ENCODE measurements at places on chromosomes 2 and 18.

GRCh38 chr18:13688191-13689136, 37.9 kb downstream of the FAM210A start:
- DNase-seq = no peak

DNA sequence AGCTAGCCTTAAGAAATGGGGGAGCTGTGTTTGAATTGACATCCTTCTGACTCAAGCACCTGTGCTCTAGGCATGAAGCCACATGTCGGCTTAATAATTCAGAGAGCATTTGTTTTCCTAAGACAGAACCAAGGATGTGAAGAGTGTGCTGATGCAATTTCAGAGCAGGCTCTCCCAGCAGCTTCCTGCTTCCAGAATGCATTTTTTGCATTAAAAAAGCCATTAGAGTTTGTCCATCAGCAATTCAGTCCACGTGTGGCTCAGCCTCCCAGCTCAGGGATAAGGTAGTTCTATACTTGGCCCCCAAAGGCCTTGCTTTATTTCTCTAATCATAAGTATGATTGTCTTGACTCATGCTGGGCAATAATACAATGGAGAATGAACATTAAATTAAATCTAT, 37.7 kb downstream of the DOCK10 start:
- DNase-seq = no peak

GRCh38 chr2:214575465-214575864, 164.6 kb downstream of the VWC2L start:
- DNase-seq = no peak

DNA sequence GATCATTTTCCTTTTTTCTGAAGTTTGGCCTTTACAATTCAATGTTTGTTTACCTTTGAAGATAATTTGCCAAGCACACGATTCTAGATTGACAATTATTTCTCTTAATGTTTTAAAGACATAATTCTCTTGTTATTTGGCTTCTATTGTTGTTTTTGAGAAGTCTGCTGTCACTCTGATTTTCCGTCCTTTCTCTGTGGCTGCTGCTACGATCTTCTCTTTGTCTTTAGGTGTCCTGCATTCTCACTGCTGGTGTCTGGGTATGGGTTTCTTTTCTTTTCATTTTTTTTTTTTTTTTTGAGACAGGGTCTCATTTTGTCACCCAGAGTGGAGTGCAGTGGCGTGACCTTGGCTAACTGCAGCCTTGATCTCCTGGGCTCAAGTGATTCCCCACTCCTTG, 15.1 kb upstream of the FAM228A start:
- DNase-seq = no peak

DNA sequence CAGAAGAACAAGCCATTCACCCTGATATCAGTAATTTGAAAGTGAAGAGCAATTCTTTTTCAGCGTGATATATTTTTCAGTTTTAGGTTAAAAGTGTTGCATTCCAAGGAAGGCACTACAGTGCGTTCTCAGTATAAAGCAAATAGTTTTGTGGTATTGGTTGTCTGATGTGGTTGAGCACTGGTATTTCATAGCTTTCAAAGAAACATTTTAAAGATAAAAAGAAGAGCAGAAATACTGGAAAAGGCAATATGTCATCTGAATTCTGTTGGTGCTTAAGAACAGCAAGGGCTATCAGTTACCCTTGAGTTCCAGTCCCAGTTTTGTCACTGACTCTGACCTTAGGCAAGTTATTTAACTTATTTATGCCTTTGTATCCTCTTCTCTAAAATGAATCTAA, 191.6 kb downstream of the BABAM2 start:
- DNase-seq = no peak

GRCh38 chr2:232422051-232422450, 15.4 kb downstream of the ALPG start:
- DNase-seq = no peak

- DNase-seq = no peak
These were observed 126.0 kb downstream of the MC4R start for GRCh38 chr18:60246606-60247005.

DNA sequence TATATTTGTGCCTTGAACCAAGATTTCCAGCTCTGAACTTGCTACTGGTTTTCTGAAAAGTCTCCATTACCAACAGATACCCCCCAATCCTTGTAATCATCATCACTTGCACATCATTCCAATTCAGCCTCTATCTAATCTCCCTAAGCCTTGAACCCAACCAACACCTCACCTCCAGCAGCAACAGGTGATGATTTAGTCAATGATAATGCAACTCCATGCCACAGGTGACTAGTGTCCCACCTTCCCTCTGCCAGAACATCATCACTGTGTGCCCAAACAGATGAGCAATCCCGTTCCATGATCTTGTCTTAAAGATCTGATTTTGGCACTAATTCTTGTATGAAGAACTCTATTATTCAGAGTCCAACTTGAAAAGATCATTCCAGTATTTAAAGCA, 67.5 kb downstream of the TIMM21 start:
- DNase-seq = no peak

DNA sequence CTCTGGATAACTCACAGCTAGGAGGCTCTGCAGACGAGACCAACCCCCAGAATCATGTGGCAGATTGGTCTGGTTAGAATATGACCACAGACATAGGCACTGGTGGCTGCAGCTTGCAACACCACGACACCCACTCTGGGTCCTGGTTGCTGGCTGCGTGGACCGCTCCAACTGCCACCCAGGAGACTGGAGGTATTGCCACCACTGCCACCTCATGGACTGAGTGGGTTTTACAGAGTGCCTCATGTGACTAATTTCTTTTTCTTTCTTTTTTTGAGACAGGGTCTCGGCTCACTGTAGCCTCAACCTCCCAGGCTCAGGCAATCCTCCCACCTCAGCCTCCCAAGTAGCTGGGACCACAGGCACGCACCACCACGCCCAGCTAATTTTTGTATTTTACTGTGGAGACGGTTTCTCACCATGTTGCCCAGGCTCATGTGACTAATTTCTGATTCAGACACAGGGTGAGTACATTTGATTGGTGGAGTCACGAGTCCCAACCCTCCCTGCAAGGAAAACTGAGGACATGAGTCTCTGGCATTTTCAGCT, 29.9 kb upstream of the NT5DC4 start:
- no peak for DNase-seq

- no peak for DNase-seq
These were observed 185.1 kb upstream of the SMAD7 start for GRCh38 chr18:49135877-49136276.
